ENCODE measurements at places on chromosomes 11 and 22.

DNA sequence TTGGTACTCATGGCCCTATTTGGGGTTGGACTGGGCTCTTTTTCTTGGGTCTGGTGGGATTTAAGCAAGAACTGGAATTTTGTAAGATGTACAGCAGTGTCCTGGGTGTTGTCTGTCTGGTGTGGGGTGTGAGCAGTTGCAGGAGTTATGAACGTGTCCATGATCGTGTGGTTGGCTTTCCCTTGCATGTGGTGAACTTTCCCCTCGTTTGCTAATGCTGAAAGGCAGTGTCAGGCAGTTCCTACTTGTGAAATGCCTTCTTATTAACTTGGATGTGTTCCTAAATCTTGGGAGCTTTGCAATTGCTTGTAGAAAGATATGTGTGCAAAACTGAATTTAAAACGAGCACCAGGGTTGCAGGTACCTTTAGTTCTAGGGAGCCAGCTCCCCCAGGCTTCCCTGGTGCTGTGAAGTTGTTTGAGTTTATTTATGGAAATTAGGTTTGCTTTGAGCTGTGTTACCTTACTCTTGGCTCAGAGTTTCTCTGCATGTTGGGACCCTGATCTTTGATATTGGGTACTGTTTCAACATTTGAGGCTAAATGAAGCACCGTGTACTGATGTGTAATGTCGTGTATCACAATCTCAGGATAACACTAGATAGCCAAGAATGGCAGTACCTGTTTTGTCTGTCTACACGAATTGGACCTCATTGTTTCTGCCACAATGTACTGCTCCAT lies 35.8 kb upstream of the HSD17B12 start:
- DNase-seq, result no peak

DNA sequence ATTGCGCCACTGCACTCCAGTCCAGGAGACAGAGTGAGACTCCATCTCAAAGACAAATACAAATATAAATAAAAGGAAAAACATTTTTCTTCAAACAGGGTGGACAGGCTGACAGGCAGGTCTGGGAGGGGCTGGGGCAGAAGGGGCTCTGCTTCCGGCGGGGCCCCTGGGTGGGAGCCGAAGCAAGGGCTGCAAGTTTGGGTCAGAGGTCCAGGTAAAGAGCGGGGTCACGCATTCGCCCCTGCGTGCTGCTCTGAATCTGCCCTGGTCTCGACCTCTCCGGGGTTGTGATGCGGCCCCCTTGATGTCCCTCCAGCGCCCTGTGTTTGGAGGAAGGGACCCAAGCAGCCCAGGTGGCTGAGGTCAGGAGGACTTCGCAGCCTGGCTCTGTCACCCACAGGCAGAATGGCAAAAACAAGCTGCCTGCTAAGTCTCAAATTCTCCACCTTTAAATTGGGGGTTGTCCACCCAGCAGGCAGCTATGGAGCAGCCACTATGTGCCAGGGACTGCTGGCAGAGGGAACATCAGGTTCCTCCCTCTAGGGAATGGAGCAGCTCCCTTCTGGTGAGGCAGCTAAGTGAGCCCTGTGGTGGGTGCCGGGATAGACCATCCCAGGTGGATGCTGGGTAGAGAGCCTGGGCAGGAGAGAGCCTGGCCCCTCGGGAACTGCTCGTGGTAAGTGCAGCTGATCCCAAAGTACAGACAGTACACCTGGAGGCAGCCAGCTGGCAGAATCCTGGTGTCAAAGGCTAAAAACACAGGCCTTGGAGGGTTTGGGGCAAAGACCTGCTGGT lies 10.3 kb upstream of the PHF21B start:
- no peak for DNase-seq

- peak; percentile 53 for DNase-seq
Observed at GRCh38 chr11:68683536-68684384, 584 bp upstream of the GAL start.

DNA sequence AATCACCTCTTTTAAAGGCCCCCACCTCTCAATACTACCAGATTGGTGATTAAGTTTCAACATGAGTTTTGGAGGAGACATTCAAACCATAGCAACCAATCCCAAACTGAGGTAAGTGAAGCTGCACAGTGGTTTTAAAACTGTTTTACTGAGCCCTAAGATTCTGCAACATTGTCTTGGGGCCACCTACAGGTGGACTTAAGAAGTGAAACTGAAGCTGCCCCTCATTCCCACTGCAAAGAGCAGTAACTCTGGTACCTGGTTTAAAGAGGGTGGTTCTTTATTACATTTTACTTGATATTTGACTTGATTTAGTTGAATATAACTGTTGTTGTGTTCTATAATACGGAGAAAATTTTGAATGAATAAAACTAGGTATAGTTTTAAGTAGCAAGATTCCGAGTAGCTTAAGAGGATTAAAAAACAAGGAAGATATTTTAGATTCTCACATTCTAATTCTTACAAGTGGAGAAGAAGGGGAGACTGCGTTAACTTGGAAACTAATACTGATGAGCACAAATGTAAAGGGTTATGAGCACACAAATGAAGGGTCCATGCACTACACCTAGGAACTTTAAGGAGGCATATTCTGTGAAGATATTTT lies 26.7 kb downstream of the SYT9 start:
- no peak for DNase-seq

DNA sequence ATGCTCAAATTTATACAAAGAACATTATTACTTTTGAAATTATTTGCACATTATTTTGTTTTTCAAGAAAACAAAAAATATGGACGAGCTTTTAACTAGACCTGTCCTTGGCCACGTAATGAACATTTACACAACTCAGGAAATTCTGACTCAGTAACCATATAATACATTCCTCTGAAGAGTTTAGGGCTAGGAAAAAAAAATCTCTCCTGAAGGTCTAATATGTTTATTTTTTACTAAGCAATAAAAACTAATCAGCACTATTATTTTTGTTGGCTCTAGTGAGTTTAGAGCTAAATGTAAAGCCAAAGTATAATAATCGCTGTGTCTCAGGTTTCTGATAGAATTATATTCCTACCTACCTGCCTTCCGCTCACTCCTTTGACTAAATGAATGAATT lies 187.5 kb downstream of the SWAP70 start:
- no peak for DNase-seq

GRCh38 chr11:125768336-125769046 lies 10.1 kb downstream of the PATE2 start:
- DNase-seq, result no peak

DNA sequence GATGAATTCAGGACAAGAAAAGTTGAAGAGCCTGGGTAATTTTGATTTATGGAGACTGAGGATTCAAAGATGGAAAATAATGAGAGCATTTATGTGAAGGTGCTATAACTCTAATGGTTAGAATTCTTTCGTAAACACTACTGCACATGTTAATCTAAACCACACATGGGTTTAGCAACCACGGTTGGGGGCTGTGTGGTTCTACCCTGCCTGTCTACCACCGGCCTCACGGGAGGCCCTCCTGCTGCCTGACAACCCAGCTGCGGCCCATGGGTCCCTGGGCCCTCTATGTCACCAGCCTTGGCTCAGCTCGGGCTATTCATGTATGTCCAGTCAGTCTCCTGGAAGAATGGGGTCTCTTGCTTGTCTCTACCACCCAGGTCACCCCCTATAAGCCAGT lies 68.5 kb upstream of the ARFGAP3 start:
- DNase-seq, result no peak

DNA sequence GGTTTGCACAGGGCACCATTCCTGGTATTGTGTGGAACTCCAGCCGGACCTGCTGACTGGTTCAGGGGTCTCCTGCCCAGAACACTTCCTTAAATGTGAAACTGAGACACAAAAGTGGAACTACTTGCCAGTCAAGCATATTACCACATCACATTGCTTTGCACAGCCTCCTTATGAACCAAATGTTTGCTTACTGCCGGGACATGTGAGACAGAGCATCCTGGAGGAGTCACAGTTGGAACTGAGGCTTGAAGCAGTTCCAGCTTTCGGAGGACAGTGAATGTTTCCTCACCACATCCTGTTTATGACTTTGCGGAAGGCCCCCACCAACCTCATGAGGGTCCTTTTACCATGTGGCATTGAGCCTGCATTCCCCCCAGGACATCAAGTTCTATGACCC lies 105.8 kb upstream of the ARHGAP42 start:
- DNase-seq, result no peak

DNA sequence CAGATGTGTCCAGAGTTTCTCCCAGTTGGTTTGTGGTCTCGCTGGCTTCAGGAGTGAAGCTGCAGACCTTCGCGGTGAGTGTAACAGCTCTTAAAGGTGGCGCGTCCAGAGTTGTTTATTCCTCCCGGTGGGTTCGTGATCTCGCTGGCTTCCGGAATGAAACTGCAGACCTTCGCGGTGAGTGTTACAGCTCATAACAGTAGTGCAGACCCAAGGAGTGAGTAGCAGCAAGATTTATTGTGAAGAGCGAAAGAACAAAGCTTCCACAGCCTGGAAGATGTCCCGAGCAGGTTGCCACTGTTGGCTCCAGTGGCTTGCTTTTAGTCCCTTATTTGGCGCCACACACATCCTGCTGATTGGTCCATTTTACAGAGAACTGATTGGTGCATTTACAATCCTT lies 1.8 kb upstream of the PGA3 start:
- no peak for DNase-seq

DNA sequence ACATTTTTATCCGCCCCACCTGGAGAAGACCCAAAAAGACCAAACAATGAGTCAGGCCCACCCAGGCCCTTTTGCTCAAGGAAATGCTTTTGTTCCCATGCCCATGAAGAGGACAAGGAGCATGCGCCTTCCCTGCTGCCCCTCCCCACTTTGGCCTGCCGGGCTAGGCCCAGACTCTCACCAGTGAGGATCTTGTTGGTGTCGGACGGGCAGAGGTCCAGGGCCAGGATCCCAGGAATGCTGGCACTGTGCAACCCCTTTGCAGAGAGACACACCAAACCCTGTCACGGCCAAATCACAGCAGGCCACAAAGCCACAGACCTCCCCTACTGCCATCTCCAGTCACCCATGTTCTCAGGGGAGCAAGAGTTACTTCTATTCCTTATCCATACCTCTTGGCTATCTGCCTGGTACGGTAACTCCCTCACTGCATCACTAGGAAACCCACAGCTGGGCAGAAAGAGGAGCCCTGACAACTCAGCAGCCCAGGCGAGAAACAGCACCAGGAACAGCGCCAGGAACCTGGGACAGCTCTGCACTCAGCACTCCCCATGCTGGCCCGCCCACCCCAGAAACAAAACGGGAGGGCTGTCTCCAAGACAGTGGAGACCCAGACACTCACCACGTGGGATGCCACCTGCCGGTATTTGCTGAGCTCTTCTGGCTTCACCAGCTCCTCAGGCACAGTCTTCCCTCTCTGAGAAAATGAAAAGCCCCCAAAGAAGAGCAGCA lies 5.5 kb downstream of the PRPF19 start:
- DNase-seq, result no peak

DNA sequence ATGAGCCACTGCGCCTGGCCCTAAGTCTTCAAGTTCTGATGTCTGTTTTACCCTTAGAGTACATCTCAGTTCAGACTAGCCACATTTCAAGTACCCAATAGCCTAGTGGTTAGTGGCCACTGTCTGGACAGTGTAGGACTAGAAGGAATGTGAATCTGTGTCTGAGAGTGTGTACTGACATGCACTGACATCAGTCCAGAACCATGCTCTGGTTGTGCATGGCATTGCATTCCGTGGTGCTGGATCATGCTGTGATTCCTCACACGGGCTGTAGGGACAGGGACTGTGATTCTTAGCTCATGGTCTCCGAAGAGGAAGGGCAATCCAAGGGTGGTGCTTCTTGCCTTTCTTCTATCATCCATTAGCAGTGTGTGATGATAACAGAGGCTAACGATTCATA lies 41.1 kb downstream of the AMOTL1 start:
- no peak for DNase-seq

DNA sequence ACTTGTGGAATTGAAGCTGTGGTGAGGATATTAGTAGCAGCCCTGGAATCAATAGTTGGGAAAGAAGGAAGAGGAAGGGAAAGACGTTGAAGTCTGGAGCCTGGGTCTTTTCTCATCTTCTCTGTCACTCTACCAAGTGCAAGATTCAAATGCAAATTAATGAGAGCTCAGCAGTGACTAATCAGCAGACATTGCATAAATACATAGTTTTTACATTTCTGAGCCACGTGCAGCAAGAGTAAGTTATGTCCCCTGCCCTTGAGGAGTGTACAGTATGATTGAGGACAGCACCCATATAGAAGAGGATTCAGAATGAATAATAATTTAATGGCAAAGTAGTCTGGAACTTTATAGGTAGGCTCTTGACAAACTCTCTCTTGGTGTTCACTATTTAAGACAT lies 23.8 kb downstream of the CTR9 start:
- no peak for DNase-seq

DNA sequence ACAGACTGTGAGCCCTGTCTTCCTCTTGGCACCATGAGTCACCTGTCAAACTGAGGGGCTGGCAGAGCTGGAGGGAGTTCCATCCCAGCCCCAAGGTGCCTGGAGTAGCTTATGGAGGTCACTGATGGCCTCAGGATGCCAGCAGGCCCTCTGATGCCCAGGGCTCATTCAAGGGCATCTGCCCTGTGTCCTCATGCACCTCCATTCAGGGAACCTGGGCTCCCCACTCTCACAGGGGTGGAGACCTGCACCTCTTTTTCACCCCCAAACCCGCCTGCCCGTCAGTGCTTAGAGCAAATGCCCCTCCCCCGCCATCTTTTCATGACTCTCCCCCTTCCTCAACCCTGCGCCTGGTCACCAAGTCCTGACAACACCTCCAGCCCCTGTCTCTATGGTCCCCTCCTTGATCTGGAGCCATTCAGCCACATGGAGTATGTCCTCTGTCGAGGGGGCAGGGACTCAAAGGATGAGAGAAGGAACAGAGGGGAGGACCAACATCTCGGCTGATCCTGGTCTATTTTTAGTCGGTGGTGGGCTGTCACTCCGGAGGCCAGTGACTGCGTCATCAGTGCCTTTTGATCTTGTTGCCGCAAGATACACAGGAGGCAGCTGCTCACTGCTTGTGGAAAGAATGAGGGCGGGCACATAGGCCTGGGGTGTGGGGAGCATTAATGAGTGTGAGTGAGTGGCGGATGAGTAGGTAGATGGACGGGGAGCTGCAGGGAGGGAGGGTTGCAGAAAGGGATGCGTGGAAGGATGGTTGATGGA lies 72.2 kb downstream of the CDKN1C start:
- no peak for DNase-seq

GRCh38 chr11:5992604-5993251 lies 5.9 kb upstream of the OR52L1 start:
- no peak for DNase-seq

DNA sequence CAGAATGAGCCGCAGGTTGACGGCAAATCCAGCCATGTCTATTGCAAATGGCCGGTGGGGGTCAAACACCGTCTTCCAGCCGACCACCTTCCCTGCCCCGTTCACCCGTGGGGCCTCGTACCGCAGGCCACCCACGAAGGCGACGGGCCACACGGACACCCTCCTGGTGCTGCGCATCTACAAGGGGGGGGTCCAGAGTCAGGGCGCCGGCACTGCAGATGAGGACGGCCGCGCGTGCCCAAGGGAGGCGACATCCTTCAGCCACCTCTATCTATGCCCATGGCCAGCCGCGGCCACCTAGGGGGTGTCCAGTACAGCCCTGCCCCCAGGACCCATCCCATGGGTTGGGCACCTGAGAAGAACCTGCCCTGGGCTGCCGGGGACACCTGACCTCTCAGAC lies 29.2 kb downstream of the B3GAT1 start:
- DNase-seq, result no peak

GRCh38 chr22:38940811-38941384 lies 16.5 kb upstream of the APOBEC3A start:
- DNase-seq, result no peak

- no peak for DNase-seq
Observed at GRCh38 chr11:35144136-35144741, 5.3 kb downstream of the CD44 start.
